ENCODE measurements at places on chromosomes 3 and 15. TPM values are rescaled to one million over a fixed set of nuclear protein-coding genes. Genes with fewer than 3 reads are reported as not detected.
A peak's percentile ranks its signal among the peaks of the same experiment; 100 is the strongest.

DNA sequence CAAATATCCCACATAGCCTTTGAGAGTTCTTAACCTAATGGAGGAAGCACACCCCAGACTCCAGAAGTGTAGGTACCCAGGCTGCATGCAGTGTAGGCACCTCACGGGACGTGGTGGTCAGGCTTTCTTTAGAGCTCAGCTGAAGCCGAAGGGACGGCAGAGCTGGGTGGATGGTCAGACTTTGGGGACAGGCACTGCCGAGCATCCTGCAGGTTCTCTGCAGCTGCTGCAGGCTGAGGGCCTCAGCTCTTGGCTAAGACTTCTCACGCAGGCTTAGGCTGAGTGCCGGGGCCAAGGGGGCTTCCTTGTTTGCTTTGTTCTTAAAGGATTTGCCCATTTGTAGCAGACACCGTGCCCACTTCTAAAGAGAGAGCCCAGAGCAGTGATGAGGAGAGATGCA lies 177.0 kb downstream of the RAB11A start:
- H3K27ac ChIP-seq, result no peak overlapping the region
- DNase-seq, result no peak
- no peak overlapping the region for H3K4me3 ChIP-seq
- no peaks in the 10 kb centered on the region for H3K4me1 ChIP-seq
- H3K36me3 ChIP-seq, result no peaks in the 10 kb centered on the region
- H3K27me3 ChIP-seq, result peaks cover 50% of the 10 kb centered on the region

GOLGA8J gene
- not detected for total RNA-seq

- no peaks in the 10 kb centered on the region for H3K36me3 ChIP-seq
- H3K4me1 ChIP-seq, result peaks cover 27% of the 10 kb centered on the region
- no peak for DNase-seq
- H3K4me3 ChIP-seq, result no peak overlapping the region
- H3K27me3 ChIP-seq, result peaks cover 52% of the 10 kb centered on the region
Measured at GRCh38 chr3:186368176-186368575, 6.1 kb upstream of the DGKG start.

DNA sequence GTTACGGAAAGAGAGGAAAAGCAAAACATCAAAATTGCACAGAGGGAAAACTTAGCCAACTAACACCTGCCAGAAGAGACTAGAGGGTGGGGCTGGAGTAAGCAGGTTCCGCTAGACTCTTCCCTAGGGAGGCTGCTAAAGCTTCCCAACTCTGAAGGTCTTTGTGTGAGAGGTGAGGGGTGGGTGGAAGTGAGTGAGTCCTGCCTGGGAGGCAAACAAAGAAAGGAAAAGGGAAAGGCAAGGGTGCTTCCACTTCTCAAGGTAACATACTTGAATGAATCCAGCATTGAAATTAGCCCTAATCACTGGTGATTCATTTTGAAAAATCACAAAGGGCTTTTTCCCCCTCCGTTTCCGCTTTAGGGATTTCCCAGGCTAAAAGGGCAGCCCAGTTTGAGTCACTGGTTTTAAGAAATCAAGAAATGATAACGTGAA lies 220.5 kb upstream of the ADAMTS9 start:
- peaks cover 24% of the 10 kb centered on the region for H3K4me1 ChIP-seq
- no peak overlapping the region for H3K4me3 ChIP-seq
- no peak overlapping the region for H3K27ac ChIP-seq
- no peak for DNase-seq
- no peaks in the 10 kb centered on the region for H3K36me3 ChIP-seq

- no peaks in the 10 kb centered on the region for H3K27me3 ChIP-seq
- no peak for DNase-seq
- H3K4me1 ChIP-seq, result no peaks in the 10 kb centered on the region
- no peak overlapping the region for H3K27ac ChIP-seq
Measured at GRCh38 chr3:104206925-104207324, 1159.8 kb upstream of the ALCAM start.

DNA sequence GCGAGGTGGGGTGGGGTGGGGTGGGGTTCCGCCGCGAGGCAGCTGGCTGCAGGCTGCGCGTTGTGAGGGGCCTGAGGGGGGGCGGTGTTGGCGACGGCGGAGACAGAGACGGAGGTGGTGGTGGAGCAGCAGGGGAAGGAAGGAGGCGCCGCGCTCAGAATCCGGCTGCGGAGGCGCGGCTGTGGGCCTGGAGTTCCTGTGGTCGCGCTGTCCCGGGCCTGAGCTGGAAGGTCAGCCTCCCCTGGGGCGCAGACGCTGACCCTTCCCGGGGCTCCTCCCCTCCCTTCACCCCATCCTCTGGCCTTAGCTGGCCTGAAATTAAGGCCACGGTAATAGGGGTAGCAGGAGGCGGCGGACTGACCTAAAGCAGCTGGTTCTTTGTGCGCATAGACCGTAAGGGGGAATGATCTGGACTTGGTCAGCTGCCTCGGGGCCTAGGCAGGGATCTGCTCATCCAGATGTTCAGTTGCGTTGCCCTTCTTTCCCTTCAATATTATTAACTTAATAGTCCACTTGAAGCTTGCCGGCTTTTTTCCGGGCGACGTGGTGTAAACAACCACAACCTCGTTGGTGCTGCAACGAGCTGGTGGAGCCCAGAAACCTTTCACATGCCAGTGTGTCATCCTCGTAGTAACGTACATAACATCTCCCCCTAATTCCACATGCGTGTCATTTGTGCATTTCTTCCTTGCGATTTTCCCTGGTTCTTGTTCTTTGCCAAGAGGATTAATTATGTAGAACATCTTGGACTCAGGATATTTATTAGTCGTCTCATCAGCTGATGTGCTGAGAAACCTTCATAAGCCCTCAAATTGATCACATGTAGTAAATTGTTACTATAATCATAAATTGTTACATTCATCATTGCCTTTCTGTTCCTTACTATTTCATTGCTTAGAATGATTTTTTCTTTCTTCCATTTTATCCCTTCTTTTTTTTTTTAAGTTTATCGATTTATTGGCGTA lies 626 bp downstream of the SEC62 start:
- peaks cover 40% of the 10 kb centered on the region for H3K4me1 ChIP-seq
- no peak for DNase-seq
- peaks cover 6% of the 10 kb centered on the region for H3K36me3 ChIP-seq
- peaks cover 4% of the 10 kb centered on the region for H3K27me3 ChIP-seq
- H3K27ac ChIP-seq, result peak overlapping the region; percentile 100

- H3K4me3 ChIP-seq, result no peak overlapping the region
- DNase-seq, result no peak
- no peaks in the 10 kb centered on the region for H3K36me3 ChIP-seq
- no peaks in the 10 kb centered on the region for H3K4me1 ChIP-seq
- no peaks in the 10 kb centered on the region for H3K27me3 ChIP-seq
- H3K27ac ChIP-seq, result no peak overlapping the region
Measured at GRCh38 chr3:80898211-80898610, 863.2 kb downstream of the GBE1 start.

ST8SIA2 gene
- total RNA-seq, result 2.4 TPM

DNA sequence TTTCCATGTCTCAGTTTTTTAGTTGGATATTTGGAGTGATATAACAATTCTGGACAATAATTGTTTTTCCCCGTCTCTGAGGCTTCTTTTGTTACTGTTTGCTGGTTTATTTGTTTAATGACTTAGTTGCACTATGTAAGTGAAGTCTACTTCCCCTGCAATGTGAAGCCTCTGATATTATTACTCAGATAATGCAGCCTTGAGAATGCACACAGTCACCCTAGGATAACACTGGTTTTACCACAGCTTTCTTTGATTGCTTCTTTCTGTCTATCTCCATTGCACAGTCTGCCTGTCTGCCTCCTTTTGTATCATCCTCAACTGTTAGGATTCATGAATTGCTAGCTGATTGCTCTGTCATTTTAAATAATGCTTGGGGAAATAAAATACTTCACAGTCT lies 208.7 kb upstream of the ROBO1 start:
- DNase-seq, result no peak
- H3K27ac ChIP-seq, result no peak overlapping the region
- peaks cover 1% of the 10 kb centered on the region for H3K36me3 ChIP-seq
- H3K4me3 ChIP-seq, result no peak overlapping the region
- peaks cover 27% of the 10 kb centered on the region for H3K4me1 ChIP-seq

CASR gene
- not detected for total RNA-seq

MNS1 gene
- total RNA-seq, result 1.5 TPM

- no peaks in the 10 kb centered on the region for H3K27me3 ChIP-seq
- H3K4me1 ChIP-seq, result peaks cover 8% of the 10 kb centered on the region
- no peaks in the 10 kb centered on the region for H3K36me3 ChIP-seq
- no peak for DNase-seq
- no peak overlapping the region for H3K4me3 ChIP-seq
Measured at GRCh38 chr3:195403841-195404408, 38.9 kb downstream of the ACAP2 start.

GRCh38 chr3:46717447-46718231 lies at the start of gene PRSS50:
PRSS50 (minus strand) TSS chr3:46717869; CDS start chr3:46717824, 45 bp downstream.
- no peaks in the 10 kb centered on the region for H3K36me3 ChIP-seq
- H3K27me3 ChIP-seq, result peaks cover 5% of the 10 kb centered on the region
- no peak within 1 kb of the TSS for H3K4me3 ChIP-seq

AQP9 gene
- total RNA-seq, result not detected

TRPM1 gene
- not detected for total RNA-seq

SLC51A gene
- not detected for total RNA-seq

RAD51 gene
- total RNA-seq, result 6.9 TPM

SLC15A2 gene
- total RNA-seq, result 0.92 TPM

GRCh38 chr3:153379516-153379915 lies 217.5 kb downstream of the RAP2B start:
- no peak for DNase-seq
- H3K27ac ChIP-seq, result no peak overlapping the region
- H3K4me3 ChIP-seq, result no peak overlapping the region
- peaks cover 4% of the 10 kb centered on the region for H3K4me1 ChIP-seq
- H3K27me3 ChIP-seq, result peaks cover 10% of the 10 kb centered on the region
- no peaks in the 10 kb centered on the region for H3K36me3 ChIP-seq
